Stimulated activated CD8-positive, alpha-beta memory T cell treated with anti-CD3 and anti-CD28 coated beads, Interleukin-4, amount 100 ng/mL, for 1 hour (primary cell): ENCODE measurements at places on chromosomes 2 and 18.

- no peak for DNase-seq
Observed at GRCh38 chr2:191512216-191512835, 165.6 kb upstream of the NABP1 start.

DNA sequence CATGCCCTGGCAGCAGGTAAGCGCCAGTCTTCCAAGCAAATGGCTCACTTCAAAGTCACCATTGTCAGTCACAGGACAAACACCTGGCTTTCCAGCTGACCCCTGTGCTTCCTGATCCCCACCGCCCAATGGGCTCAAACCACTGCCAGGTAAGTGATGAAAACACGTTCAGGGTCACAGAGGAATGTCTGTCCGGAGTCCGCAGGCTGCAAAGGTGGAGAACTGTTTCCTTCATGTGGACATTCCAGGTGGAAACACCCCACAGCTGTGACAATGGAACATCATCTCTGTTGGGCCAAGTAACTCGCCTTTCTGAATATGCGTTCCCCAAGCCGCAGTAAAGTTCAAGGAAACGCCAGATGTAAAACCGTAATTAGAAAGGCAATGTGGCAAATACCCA is 86.0 kb downstream of the CRACDL start:
- DNase-seq, result no peak

GRCh38 chr18:13259701-13260100 is 41.1 kb downstream of the LDLRAD4 start:
- DNase-seq, result no peak

- DNase-seq, result no peak
Observed at GRCh38 chr2:190050001-190050400, 12.5 kb downstream of the MSTN start.

GRCh38 chr2:197673106-197673505 is 2.3 kb downstream of the RFTN2 start:
- DNase-seq, result no peak

GRCh38 chr2:109207176-109207575 is 78.2 kb downstream of the SH3RF3 start:
- no peak for DNase-seq

GRCh38 chr2:10180229-10180628 is 57.7 kb downstream of the RRM2 start:
- DNase-seq, result no peak

DNA sequence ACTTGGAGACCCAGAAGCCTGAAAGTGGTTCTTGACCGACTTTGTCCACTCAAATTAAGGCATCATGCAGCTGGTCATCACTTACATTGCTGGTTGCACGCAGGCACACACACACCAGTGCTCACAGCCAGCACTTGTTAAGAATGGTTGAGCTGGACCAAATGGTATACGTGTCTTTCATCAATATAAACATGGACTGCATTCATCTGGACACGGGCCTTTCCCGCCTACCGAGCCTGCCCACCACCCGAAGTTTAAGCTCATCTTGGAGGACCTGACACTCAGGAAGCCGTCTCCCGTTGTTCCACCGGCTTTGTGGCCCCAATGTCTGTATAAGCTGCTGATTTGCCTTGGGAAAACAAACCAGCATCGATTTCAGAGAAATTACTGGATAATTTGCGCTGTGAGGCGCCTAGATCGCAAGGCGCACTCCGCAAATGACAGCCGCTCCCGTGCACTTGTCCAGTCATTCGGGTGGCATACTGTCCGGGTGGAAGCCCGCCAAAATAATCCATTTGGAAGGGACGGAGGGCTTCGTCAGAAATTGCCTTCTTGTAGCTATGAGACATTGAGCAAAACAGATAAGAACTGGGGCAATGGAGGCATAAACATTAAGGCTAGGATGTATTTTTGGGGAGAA is 40.1 kb upstream of the AKAIN1 start:
- no peak for DNase-seq

- no peak for DNase-seq
Observed at GRCh38 chr2:30393510-30393909, 53.5 kb upstream of the LCLAT1 start.

- DNase-seq, result no peak
Observed at GRCh38 chr2:16871411-16871810, 205.8 kb upstream of the CYRIA start.

DNA sequence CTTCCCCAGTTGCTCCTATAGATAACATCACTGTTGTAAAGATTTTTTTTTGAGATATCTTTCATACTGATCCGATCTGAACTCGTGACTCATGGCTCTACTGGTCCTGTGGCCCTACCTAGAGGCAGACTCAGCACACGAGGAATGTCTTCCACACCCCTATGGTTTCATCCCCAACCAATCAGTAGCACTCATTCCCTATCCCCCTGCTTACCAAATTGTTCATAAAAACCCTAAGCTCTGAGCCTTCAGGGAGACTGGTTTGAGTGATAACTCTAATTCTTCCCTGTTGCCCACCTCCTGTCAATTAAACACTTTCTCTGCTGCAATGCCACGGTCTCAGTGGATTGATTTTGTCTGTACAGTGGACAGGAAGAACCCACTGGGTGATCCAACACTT is 4.2 kb upstream of the SAP130 start:
- no peak for DNase-seq

GRCh38 chr2:132911726-132912724 is 242.0 kb upstream of the LYPD1 start:
- DNase-seq, result no peak

DNA sequence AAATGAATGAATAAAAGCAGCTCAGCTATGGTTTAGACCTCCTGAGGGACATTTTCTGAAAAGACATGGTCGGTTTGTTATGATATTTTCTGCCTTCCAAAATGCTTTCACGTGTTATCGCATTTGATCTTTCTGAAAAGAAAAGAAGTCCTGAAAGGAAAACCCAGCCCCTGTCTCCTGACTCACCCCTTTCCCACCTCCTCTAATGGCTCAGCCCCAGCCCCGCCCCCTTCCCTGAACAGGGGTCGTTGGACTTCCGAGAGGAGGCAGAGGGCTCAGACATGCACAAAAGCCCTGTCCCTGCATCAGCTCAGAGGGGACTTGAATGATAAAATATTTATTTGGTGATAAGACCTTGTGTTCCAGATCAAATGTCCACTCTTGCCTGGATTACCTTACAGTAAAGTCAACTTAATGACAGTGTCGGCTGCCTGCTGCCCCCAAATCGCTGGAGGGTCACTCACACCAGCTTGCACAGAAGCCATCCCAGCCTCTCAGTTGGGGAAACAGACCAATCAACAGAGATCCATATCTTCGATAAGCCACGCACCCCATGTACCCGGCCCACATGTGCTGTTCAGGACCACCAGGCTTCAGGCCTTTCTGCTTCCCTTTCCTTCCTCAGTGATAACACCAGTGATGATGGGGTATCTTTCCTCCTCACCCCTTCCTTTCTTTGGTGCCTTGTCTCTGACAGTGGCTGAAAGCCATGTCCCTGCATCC is 69.6 kb downstream of the CLHC1 start:
- no peak for DNase-seq

DNA sequence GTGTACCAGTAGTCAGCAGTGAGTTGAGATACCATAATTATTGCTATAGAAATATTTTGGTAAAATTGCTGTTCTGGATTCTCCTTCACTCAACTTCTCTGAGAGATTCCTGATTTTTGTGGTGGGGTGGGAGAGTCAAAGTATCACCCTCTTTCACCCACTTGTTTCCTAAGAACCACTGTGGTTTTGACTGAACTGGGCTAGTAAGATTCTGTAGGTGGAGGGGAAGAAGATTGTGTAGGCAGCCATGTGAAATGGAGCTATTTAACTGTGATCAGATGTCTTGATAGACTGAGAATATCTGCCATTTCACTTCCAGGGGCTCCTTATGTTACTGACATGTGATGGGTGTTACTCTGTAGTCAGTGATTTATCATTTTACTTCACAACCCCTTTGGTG is 45.3 kb downstream of the BIRC6 start:
- no peak for DNase-seq

GRCh38 chr2:191701696-191702095 is 23.8 kb downstream of the NABP1 start:
- no peak for DNase-seq

DNA sequence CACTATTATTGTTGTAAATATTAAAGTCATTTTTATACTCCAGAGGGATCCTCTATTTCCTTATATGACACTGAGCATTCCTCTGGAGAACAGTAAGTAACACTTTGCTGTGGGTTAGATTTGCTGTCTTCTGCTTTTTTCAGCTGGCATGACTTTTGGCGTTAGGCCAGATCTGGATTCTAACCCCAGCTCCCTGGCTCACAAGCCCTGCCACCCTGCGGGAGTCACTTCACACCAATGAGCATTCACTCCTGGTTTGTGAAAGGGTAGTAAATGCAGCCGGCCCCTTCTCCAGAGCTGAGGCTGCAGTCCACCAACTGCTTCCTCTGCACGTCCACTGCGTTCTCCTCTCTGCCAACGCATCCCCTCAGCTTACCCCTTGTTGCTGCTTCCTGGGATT is 373.8 kb upstream of the RAB6C start:
- no peak for DNase-seq

GRCh38 chr2:69188182-69188900 is 175.4 kb downstream of the ANTXR1 start:
- no peak for DNase-seq

DNA sequence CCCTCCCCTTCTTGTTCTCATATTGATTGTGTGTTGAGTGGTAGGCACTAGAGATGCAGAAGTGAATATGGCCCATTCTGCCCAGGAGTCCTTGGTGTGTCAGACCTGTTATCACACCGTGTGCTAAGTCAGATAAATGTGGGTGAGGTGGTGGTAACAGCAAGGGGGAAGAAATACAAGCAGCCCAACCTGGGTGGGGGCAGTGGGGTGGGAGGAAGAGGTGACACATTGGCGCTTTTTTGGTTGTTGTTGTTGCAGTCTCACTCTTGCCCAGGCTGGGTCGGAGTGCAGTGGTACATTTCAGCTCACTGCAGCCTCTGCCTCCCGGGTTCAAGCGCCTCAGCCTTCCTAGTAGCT is 12.8 kb downstream of the B3GNT2 start:
- DNase-seq, result no peak

GRCh38 chr2:213104092-213104902 is 47.1 kb downstream of the IKZF2 start:
- no peak for DNase-seq

- DNase-seq, result no peak
Observed at GRCh38 chr2:98378901-98379300, 32.6 kb downstream of the CNGA3 start.

DNA sequence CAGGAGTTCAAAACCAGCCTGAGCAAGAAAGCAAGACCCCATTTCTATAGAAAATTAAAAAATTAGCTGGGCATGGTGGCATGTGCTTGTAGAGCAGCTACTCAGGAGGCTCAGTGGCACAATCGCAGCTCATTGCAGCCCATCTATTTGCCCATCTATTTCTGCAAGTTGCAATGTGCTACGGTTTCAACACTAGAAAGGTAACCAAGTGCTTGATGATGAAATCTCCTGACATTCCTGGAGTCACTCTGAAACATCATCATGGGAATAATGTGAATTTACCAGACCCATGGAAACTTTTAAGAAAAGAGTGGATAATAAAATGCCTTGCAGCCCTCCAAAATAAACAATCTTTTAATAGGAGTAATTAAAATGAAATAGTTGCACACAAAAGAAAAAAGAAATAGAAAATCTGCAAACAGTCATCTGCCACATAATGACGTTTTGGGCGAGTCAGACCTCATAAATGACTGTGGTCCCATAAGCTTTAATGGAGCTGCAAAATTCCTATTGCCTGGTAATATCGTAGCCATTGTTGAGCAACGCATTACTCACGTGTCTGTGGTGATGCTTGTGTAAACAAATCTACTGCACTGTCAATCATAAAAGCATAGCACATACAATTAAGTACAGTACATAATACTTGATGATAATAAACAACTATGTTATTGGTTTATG is 46.6 kb upstream of the AMMECR1L start:
- no peak for DNase-seq

DNA sequence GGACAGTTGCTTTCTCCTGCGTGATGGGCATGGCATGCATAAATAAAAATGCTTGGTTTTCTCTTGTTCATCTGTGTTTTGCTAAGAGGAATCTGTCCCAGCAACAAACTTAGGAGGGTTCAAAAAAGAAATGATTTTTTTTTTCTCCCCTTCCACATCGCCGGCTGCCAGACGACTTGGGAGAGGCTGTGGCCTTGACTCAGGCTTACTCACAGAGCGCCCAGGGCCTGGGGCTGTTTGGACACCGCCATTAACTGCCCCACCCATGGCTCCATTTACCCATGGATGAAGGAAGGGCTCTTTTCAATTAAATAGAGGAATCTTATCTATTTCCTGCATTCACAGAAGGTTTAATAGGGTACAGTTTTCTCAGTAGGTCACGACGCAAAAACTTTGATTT is 22.3 kb upstream of the SERPINB5 start:
- no peak for DNase-seq

DNA sequence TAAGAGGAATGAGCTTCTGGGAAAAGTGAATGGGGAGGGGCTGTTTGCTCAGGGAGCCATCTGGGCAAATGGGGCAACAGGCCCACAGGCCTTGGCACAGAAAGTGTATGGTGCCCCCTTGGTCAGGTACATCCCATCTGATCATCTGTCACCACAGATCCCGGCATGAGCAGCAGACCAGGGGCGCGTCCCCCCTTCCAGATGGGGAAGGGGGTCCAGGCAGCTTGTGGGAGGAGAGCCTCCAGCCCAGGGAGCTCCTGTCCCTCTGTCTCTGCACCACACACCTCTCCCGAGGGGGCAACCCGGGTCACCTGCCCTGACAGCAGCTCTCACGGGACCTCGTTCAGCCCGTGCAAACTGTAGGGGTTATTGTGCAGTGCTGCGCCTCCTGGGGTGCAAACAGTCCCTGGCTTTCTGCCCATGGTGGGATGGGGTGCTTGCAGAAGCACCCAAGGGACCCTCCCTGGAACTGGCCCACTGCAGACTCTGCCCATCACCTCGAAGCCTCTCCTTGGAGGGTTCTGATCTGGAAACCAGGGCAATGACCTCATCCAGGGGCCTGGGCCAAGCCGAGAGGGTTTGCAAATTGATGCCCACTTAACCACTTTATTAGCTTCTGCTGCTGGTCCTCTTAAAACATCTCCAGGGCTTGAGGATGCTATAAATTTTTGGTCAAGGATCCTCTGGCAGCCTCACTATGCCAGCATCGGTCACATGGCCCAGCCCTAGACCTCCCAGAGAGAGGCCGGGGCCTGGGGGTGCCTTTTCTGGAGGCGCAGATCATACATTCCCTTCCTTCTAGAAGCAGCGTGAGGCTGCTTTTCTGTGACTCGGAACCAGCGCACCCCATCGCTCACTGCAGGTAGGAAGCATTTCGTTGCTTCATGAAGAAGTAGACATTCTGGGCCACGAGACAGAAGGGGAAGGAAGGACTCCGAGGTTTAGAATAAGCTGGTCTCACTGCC is 7.6 kb upstream of the BOK start:
- no peak for DNase-seq

DNA sequence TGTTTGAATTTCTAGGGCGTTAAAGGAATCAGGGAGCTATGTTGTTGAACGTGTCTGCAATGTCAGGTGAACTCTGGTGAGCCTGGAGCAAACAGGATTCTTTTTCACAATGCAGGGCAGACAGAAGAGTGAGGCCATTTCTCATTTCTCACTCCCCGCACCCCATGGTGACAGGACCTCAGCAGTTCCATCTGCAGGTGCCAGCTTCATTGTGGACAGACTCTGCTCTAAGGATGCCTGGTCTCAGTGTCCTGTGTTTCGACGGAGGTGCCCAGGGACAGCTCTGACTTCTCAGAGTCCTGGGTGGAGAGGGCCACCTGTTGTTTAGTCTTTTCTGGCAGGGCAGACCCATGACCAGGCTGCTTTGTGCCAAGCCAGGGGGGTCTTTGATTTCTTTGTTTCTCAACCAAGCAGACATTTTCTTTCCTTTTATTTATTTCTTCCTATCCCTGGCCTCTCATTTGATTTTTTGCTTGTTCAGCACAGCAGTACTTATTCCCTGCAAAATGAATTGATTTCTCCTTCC is 201.5 kb downstream of the RNF144A start:
- no peak for DNase-seq

GRCh38 chr2:9197916-9198315 is 8.7 kb upstream of the ASAP2 start:
- DNase-seq, result no peak
